ENCODE measurements at places on chromosomes 1 and 21.

- DNase-seq: no peak
Observed at GRCh38 chr21:45794027-45794426, 150.5 kb downstream of the PCBP3 start.

DNA sequence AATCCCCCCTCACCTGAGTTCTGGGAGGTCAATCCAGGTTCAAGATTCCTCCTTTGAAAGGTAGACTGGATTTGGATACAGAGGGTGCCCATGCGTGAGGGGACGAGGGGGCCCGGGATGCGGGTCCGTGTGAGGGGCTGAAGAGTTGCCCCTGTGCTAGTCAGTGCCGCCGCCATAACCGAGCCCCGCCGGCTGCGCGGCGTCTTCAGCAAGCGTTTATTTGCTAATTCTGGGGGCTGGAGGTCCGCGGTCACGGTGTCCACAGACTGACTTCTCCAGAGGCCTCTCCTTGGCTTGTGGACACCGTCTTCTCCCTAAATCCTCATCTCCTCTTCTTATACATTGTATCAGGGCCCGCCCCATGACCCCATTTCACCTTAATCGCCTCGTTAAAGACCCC is 20.9 kb upstream of the SAMD11 start:
- DNase-seq: no peak

DNA sequence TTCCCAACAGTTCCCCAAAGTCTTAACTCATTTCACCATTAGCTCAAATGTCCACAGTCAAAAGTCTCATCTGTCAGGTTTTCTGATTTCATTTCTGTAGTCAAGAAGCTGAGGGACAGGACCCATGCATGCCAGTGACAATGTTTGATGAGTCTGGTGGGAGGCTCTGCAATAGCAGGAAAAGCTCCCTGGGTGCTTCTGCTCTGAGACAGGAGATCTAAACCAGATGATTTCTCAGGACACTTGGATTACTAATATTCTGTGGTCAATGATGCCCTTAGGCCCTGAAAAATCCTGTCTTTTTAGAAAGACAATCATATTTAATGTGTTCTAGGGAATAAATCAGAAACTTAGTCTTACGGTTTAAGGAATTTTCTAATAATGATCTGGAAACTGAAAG is 56.4 kb downstream of the PCBP3 start:
- DNase-seq: no peak

- DNase-seq: no peak
Observed at GRCh38 chr1:150309758-150310508, 11.4 kb upstream of the PRPF3 start.

DNA sequence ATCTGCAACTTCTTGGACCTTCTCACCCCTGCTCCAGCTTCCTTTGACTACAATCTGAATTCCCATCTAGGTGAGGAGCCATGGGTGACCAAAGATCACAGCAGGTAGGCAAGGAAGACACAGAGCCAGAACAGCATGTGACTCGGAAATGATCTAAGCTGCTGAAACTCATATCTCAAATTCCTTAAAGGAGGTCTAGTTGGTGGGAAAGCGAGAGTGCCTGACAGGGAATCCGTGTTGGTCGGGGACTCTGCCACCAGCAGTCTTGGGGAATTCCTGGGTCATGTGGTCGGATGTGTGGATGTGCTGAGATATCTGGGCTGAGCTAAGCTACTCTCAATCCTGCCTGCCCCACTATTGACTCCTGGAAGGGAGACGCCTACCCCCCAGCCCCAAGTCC is 3.2 kb upstream of the NUAK2 start:
- DNase-seq: no peak

DNA sequence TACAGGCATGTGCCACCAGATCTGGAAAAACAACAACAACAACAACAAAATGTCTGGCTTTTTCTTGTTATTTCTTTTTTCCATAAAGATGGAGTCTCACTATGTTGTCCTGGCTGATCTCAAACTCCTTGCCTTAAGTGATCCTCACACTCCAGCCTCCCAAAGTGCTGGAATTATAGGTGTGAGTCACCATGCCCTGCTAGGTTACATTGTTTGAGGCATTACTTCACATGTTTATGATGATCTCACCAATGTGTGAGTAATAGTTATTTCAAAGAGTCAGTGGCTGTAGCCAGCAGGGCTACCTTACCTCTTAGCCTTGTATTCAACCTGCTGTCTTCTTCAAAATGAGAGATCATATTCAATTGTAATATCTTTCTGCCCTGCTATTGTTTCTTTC is 445.7 kb downstream of the AMY1C start:
- DNase-seq: no peak

DNA sequence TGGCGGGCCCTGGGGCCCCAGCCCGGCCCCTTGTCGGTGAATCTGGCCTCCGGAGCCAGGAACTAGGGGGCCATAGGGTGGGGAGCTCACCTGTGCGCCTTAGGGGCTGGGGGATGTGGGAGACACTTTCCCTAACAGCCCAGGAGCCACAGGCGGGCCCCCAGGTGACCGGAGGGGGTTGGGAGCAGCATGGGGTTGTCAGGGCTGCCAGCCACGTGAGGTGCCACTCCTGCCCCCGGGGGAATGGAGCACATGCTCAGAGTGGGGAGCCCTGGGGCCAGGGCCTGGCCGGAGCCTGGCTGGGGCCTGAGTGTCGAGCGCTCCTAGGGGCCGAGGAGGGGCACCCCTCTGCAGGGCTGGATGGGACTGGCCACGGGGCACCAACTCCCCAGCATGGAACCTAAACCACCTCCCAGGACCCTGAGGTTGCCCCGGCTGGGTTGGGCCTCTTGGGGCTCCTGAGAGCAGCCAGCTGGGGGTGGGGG is 19.9 kb downstream of the PRXL2B start:
- no peak for DNase-seq

- no peak for DNase-seq
Observed at GRCh38 chr1:25688390-25689119, 72.0 kb downstream of the MAN1C1 start.

DNA sequence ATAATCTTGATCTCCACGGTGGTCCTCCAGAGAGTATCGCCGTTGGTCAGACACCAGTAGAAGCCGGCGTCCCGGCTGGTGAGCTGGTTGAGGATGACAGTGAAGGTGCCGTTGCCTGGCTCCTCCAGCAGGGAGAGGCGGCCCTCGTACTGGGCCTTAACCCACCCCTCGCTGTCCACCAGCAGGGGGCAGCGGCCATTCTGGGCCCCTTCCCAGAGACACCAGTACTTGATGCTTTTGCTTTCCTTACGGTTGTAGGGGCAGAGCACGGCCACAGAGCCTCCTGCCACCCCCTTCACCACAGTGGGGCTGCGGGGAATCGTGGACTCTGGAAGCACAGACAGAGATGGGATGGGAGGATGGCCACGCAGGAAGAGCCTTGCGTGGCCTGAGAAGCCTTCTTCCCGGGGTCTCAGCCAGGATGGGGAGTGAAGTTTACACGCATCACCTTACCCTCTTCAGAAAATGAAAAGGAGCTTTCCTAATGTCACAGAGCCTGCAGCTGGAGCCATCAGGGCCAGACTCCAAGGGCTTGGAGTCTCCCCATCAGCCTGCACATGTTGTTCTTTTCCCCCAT is 10.7 kb downstream of the PIGR start:
- peak; percentile 39 for DNase-seq

- no peak for DNase-seq
Observed at GRCh38 chr1:16443975-16444770, 3.6 kb downstream of the NECAP2 start.

DNA sequence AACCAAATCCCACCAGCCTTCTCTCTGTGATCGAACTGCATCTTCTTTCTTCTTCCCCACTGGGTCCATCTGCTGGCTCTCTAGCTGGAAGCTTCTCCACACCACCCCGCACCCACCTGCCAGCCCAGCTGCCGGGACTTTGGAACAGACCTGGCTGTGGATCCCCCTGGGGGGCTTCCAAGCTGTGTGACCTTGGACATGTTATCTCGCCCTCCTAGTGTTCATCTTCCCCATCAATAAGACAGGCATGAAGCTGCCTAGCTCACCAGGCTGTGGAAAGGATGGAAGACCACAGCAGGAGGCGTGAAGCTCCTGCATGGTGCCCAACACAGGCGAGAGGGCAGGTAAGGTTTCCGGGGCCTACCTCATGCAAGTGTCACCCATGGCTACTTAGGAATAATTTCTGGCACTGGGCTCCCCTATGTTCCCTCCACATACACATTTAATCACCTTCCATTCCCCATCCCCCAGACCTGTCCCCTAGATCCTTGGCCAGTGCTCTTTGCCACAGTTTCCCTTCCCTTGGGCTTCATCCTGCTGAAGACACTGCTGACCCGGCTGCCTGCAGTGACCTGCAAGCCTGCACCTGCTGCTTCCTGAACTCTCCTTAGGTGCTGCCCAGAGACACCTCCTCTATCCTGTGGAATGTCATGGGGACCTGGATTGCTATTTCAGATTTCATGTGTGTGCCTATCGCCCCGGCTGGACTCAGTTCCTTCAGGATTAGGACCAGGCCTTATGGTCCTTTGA is 13.2 kb upstream of the C2CD2 start:
- no peak for DNase-seq

- no peak for DNase-seq
Observed at GRCh38 chr1:2019571-2020309, 595 bp downstream of the GABRD start.

DNA sequence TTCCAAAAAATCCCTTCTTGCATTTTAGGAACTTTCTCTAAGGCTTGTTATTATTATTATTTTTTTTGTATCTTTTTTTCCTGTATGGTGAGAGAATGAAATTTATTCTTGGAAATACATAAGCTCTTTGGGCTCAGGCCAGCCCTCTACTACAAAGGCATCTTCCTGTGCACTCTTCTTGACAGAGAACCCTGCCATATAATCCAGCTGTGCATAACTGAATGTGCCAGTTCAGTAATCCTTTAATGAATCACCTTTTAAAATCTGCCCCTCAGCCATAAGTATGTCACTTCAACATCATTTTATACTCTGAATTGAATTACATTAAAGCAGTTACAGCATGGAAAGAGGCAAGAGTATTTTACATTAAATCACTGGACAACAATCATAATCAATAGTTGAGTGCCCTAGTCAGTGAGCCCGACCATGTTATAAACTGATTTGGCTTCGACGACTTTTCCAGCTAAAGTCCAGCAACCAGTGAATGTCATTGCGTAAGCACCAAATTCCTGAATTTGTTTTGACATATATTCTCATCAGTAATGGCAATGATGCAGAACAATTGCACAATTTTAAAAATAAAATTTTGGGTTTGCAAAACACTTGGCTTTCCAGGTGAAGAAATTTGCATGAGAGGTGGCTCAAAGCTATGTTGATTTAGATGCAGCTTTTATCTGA is 59.2 kb upstream of the KCNK2 start:
- no peak for DNase-seq

- no peak for DNase-seq
Observed at GRCh38 chr1:110555807-110556470, 37.0 kb upstream of the KCNA10 start.

GRCh38 chr1:15081102-15081501 is 72.4 kb upstream of the TMEM51 start:
- DNase-seq: no peak

DNA sequence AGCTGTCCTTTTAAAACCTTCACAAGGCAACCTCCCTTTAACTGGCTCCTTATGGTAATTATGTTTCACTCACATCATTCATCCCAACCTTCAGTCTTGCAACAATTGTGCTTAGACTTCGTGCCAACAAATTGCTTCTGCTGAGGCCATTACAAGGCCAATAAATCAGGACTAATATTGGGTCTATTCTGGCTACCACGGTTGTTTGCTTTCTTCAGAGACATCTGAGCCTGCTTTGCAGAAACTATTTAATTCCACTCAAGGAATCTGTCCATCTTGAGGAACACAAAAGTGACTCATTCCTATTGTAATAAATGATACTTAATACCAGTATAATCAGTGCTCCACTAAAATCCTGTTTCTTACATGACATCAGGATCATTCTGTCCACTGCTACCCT is 2.6 kb upstream of the GSTM4 start:
- DNase-seq: no peak

- no peak for DNase-seq
Observed at GRCh38 chr21:44334329-44335030, 4.7 kb downstream of the CFAP410 start.

DNA sequence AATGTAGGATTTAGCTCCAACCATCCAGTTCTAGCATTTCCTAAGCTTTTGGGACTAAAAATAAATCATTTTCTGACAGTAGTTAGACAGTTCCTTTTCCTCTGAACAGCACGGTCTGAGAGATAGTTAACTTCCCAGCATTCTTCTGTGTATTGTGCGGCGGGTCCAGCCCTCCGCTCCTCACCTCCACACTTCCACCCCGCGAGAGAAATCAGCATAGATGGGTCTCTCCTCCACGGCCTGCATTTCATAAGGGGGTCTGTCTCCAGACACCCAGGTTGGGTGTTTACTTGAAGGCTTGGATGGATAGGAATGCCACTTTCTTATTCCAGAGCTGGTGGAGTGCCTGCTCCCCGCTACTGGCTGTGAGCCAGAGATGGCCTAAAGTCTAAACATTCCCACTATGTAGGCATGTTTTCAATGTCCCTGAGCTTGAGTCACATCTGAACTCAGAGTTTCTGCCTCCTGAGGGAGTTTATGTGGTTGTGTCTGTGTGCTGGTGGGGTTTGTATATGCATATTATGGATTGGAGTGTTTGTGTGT is 38.0 kb upstream of the PPP2R5A start:
- no peak for DNase-seq

GRCh38 chr21:45219517-45219916 is 68.2 kb downstream of the POFUT2 start:
- no peak for DNase-seq

DNA sequence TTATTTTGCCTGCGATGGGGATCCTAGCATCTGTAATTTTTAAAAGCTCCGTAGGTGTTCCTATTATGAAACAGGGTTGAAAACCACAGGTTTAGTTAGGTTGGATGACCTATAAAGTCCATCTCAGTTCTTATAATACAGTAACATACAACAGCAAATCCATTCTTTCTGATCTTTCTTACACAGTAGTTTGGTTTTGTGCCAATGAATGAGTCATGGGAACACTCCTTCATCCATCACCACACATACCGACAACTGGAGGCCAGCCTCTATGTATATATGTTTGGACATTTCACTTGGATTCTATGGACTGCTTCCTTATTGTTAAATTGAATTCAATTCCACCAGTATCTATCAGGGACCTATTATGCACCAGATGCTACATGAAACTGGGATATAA is 118.4 kb upstream of the L1TD1 start:
- no peak for DNase-seq

DNA sequence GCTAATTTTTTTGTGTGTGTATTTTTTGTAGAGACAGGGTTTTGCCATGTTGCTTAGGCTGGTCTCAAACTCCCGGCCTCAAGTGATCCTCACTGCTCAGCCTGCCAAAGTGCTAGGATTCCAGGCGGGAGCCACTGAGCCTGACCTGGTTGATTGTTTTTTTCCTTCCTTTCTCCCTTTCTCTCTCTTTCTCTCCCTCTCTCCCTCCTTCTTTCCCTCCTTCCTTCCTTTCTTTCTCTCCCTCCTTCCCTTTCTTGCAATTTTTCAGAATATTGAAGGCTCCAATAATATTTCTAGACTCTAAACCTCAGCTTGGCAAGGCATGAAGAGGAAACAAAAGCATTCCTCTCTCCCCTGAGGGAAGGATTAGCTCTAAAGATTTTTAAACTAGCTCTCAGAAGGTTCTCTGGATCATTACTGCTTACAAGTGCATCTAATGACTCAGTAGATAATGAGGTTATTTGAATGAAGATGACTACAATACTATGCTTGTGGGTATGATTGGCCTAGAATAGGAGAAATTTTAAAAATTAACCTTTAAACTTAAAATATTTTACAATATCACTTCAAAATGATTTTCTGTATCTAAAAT is 68.5 kb upstream of the GADD45A start:
- no peak for DNase-seq

GRCh38 chr1:39352881-39353280 is 138.6 kb upstream of the BMP8A start:
- no peak for DNase-seq

GRCh38 chr1:79362470-79362869 is 355.9 kb upstream of the ADGRL4 start:
- DNase-seq: no peak

GRCh38 chr1:62450301-62450700 is 13.5 kb downstream of the USP1 start:
- no peak for DNase-seq

Data from iPS DF 6.9 (cell line).